ENCODE measurements at places on chromosomes 6 and 20.

DNA sequence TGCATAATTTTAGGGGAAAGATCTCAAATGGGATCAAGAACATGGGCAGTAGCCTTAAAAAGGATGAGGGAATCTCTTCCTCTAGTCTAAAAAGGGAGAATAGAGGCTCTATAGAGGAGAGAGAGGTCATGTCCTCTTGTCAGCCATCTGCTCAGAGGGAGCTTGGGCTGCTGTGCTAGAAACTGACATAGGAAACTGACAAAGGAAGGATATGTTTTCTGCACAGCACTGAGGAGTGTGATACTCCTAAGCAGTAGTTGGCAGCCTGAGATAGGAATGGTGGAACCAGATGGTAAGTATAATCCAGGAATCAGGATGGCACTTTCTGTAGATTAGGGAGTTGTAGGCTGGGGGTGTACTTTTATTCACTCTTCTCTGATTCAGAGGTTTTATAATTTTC is 59.2 kb downstream of the PTPRA start:
- DNase-seq = no peak

- DNase-seq = no peak
Measured at GRCh38 chr6:139942331-139942730, 567.9 kb upstream of the CITED2 start.

GRCh38 chr6:91075244-91075976 is 488.5 kb upstream of the MAP3K7 start:
- DNase-seq = no peak

DNA sequence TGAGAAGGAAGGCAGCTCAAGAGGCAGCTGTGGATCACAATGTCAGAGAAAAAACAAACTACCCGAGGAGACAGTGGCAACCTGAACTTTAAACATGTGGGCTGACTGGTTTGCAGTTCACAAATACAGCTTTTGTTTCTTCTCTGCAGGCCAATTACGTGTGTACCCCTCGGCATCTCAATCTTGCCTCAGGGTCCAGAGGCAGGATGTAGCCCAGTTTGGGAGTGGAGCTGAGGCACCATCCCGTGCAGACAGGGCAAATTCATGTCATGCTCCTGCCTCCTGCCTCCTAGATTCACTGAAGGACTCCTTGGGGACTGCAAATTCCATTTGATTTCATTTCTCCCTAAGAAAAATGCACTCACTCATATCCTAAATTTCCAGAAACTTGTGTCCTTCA is 94.2 kb upstream of the KCNK16 start:
- DNase-seq = no peak

GRCh38 chr20:46028110-46028509 is 905 bp upstream of the SLC12A5 start:
- DNase-seq = no peak

DNA sequence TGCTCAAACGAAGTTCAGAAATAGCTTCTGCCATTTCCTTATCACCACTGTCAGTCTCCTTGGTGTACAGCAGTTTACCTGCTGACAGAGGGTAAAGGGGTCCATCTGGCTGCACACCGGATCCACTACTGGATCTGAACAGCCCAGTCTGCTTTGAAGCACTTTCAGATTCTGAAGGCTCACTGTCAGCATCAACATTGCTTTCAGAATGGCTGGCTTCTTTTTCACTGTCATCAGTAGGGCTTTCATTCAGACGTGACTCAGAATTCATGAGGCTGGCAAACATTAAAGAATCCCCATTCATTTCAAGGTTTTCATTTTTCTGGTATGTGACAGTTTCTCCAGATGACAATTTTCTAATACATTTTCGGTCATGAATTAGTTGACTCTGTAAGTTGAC is 21.0 kb upstream of the PNISR start:
- no peak for DNase-seq

- DNase-seq = no peak
Measured at GRCh38 chr6:34572585-34572984, 16.5 kb upstream of the SPDEF start.

- no peak for DNase-seq
Measured at GRCh38 chr6:6588924-6589709, 597 bp downstream of the LY86 start.

- no peak for DNase-seq
Measured at GRCh38 chr6:51533962-51534361, 553.5 kb downstream of the PKHD1 start.

DNA sequence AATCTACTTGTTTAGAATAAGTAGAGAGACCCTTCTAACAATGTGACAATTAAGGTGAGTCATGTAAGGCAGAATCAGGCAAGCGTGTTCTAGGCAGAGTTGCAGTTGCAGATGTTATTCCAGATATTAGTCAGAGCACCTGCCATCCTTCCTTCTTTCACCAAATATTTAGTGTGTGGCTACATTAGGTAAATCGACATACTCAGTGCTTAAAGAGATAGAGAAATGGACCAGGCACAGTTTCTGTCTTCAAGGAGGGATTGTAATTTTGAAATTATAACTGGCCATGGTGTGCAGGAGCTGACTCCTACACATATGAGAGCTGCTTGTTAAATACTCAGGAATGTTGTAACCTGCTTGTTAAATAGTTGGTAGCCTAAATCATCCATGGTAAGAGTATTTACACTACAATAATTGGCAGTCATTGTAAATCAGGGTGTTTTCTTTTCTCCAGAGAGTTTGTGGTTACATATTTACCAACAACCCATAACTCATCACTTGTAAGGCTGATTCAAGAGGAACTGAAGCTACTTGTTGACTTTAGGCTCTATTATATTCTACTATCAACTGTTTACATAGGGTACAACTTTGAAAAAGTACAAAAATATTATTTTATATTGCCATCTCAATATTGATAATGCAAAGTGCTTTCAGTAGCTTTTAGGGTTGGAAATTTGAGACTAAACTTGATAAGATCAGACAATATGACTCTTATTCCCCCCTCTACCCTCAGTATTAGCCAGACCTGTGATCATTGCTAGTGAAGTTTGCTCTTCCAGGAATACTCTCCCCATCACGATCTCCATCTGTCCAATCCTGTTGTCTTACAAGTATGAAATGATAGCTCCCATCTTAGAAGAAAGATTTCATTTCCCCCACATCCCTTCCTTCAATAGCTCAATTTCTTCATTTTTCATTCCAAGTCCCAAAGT is 607.1 kb downstream of the COL12A1 start:
- DNase-seq = no peak

- DNase-seq = no peak
Measured at GRCh38 chr6:104046426-104046825, 813.3 kb downstream of the HACE1 start.

DNA sequence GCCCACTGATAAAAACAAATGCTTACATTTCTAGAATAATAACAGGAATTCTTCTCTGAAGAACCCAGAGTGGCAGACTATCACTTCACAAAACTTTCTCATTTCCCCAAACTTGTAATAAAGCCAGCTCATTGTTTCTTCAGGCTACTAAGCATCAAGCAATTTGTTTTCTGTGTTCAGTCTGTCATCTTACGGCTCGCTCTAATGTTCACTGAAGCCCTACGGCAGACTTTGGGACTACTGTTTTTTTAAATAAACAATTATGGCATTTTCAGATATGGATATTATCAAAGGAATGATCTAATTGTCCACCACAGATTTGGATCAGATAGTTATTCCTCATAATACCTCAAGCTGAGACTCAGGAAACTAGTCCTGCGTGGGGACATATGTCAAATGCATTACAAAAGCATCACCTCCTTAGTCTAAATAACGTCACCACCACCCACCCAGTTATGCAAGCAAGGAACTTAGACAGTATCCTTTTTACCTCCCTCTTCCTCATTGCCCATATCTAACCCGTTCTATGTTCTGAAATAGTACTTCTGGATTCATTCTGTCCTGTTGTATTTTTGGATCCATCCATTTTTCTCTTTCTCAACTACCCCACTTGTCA is 415.1 kb downstream of the PLCB1 start:
- no peak for DNase-seq

DNA sequence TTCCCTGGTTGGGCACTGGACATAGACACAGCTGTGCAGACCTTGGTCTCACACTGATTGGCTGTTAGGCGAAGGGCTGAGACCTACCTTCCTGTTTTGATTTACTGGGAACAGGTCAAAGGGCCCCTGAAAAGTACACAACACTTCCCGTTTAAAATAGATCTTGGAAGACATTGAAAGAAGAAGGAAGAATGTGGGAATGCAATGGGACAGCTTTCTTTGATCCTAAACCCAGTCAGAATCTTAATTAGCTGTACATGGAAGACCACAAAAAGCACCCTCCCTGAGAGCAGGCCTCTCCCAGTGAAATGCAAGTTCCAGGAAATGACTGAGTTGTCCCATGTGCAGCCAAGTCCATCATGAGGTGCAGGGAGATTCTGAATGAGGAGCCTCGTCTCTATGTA is 83.6 kb upstream of the EXOC2 start:
- no peak for DNase-seq

DNA sequence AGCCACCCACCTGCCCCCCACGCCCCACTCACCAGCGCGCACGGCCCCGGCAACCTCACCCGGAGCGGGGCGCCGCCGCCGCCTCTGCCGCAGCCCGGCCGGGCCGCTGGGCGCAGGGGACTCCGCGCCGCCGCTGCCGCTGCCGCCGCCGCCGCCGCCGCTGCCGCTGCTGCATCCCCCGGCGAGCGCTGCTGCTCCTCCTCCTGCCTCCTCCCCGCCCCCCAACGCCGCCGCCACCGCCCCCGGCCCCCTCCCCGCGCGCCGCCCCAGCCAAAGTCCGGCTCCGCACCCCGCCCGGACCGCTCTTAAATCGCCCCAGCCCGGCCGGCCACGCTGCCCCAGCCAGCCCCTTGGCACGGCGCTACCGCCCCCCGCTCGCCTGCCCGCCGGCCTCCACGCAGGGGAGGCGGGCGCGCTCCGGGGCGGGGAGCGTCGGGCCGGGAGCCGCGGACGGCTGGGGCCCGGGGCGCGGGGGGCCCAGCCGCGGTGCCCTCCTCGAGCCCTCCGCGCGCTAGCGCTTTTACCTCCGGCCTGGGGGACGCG is at the start of gene SULF2:
TSS of gene SULF2 (minus strand) at position 171 of the 543 bp plus-strand sequence. CDS start 28,118 bp downstream, outside the sequence.
- no peak for DNase-seq

DNA sequence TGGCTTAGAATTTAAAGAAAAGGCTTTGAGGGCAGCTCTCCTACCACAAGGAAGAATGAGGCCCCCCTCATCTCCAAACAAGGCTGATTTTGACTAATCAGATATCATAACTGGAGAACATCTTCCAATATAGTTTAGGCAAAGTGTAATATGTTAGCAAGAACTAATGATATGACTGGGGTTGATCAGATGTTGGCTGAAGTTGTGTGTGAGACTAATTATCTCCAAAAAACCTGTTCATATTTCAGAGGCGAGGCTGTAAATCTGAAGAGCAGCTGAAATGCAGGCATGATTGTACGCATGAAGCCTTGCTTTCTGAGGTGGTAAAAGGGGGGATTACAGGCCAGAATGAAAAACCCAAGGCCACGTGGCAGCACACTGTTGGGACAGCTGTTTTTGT is 16.0 kb upstream of the ZNF831 start:
- DNase-seq = no peak

GRCh38 chr6:13454286-13455221 is 32.8 kb downstream of the GFOD1 start:
- peak; percentile 64 for DNase-seq

DNA sequence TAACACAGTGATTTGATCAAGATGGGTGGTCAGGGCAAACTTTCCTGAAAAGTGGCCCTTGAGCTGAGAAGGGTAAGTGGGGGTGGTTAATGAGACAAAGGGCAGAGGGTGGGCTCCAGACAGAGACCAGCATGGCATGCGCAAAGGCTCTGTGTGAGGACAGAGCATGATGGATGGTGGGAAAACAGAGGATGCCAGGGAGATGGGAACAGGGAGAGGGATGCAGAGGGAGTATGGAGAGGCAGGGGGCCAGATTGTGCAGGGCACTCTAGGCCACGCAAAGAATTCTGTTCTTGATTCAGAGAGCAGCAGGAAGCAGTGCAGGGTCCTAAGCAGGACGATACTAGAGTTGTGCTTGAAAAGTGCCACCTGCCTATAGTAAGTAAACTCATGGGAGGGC is 394.4 kb downstream of the BTBD9 start:
- no peak for DNase-seq

DNA sequence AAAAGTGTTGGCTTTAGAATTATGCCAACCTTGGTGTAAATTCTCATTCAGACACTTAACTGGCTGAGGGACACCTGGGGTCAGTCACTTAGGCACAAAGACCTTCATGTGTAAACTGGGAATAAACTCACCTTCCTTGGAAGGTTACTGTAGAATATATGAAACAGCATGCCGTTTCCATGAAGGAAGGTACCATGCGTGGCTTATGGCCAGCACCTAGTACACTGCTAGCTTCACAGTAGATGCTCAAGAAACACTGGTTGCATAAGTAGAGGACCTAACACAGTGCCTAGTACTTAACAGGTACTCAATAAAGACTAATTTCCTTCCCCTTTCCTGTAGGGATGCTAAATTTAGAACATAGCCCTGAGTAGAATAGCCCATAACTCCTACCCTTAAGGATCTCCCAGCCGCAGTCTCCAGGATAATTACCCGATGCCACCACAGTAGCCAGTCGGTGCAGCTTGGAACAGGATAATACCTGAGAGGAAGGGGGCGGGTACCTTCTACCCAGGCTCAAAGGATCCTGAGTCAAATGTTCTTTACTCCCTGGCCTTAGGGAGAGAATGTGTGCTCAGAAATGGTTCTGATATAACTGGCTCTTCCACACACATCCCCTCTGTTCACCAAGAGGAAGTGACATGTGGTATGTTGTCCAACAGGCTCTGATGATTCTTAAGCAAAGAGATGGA is 3.6 kb downstream of the BCL2L1 start:
- DNase-seq = no peak

- DNase-seq = no peak
Measured at GRCh38 chr6:144595266-144595665, 310.1 kb downstream of the UTRN start.

DNA sequence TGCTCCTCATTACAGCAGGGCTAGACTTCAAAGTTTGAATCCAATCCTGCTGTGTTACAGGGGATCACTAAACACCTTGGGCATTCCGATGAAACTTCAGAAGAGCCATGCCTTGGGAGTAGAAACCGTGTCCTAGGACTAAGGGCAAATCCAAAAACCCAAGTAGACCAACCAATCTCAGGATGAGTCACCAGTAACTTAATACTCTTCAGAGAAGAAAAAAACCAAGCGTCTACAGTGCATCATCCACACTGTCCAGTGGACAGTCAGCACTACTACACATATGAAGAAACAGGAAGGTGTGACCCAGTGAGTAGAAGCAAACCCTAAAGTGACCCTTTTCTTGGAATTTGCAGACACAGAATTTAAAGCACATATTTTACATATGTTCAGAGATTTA is 39.5 kb upstream of the VAPB start:
- no peak for DNase-seq

DNA sequence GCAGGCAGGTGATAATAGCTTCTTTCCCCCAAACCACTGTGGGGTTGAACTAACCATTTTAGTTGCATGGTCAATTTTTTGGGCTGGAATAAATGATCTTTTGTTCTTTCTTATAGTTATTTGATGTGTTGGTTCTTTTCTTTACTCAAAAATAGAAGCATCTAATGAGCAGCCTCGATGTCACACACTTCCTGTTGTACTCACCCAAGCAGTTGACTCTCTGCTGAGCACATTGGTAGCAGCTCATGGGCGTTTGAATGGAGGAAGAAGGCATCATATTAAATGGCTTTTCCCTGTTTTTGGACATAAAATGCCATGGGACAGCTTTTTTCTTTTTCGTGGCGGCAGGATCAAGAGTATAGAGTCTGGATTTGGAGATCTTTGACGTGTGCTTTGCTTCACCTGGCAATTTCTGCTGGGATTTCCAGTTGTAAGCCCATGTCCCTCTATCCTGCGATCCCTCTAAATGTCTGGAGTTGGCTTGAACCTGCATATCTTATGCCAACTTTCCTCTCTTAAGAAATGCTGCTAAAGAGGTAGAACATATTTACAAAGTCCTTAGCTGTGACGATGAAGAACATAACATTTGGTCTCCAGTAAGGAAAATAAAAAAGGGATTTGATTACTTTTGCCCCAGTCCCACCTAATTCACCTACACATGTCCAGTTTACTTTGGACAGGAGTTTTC is 268.3 kb downstream of the PRL start:
- DNase-seq = no peak

Data from activated CD8-positive, alpha-beta memory T cell treated with anti-CD3 and anti-CD28 coated beads for 48 hours (primary cell).